Activated CD8-positive, alpha-beta memory T cell treated with anti-CD3 and anti-CD28 coated beads for 4 hours (primary cell): ENCODE measurements at places on chromosomes 3 and 15.

GRCh38 chr15:59244337-59244736, 37.7 kb downstream of the LDHAL6B start:
- DNase-seq: no peak

DNA sequence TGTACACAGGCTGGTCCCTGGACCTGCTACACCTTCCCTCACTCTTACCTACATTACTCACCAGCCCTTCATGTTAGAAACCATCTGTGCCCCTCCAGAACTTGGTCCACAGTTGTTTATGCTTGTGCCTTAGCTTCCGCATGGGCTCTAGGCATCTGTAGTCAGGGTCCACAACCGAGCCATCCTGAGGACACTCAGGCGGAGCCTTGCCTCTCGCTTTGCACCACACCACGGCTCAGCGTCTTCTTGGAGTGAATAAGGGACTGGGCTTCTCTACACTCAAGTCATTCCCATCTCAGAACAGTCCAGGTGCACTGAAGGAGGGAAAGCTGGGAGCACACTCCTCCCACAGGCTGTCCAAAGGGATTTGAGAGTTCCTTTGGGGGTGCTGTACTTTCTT, 97.8 kb downstream of the HMG20A start:
- DNase-seq: no peak

DNA sequence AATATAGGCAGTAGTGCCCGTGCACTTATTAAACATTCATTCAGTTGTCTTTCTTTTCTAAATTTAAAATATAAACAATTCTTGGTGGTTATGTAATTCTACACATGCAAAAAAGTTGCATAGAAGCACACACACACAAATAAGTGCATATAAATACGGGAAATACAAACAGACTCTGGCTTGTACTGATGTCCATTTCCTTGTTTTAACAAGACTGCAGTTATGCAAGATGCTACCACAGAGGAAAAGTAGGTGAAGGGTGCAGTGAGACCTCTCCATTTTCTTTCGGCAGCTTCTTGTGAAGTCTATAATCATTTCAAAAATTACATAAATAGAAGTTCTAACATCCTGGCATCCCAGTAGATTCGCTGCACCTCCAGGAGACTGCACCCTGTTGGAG, 130.6 kb upstream of the BCL6 start:
- DNase-seq: no peak

DNA sequence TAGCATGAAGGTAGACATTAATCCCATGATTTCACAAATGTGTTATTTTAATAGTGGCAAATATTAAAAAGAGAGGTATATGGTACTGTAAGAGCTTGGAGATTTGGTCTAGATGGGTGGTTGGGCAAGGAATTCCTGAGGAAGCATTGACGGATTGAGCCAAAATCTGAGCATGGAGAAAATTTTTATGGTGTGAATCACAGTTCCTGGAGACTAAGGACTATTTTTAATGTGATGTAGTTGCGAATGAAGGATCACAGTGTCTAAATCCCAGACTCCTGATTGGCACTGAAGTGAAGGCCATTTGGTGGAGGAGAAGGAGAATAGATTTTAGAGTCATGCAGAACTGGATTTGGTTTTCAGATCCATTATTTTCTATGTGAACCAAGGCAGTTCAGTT, 188.7 kb upstream of the FEZF2 start:
- no peak for DNase-seq

GRCh38 chr15:38844736-38845135, 280.1 kb upstream of the RASGRP1 start:
- no peak for DNase-seq
